ENCODE measurements at places on chromosomes 6 and 20. TPM values are rescaled to one million over a fixed set of nuclear protein-coding genes. Genes with fewer than 3 reads are reported as not detected.

ANKRD66 gene
- total RNA-seq = not detected

EYA4 gene
- 0.17 TPM for total RNA-seq

HRH3 gene
- total RNA-seq = not detected

RRAGD gene
- 6.5 TPM for total RNA-seq

TRIM40 gene
- total RNA-seq = not detected

GJA10 gene
- total RNA-seq = not detected

NUDT3 gene
- 6.7 TPM for total RNA-seq

FAM209B gene
- total RNA-seq = not detected

NSFL1C gene
- total RNA-seq = 119 TPM

KIZ gene
- total RNA-seq = 8.4 TPM

ELOVL4 gene
- 3.0 TPM for total RNA-seq
